ENCODE measurements at places on chromosomes 5 and 9.

DNA sequence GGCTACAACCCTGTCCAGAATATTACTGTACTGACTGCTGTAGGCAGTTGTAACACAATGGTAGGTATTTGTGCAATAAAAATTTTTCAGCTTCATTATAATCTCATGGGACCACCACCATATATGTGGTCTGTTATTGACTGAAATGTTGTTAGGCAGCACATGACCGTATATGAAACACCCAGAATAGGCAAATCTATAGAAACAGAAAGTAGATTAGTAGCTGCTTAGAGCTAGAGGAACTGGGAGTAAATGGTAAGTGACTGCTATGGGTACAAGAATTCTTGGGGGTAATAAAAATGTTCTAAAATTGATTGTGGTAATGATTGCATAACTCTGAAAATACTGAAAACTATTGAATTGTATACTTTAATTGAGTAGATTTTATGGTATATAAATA lies 185.7 kb downstream of the ESM1 start:
- DNase-seq: no peak

GRCh38 chr9:131307974-131308373 lies 18.5 kb downstream of the PLPP7 start:
- no peak for DNase-seq

DNA sequence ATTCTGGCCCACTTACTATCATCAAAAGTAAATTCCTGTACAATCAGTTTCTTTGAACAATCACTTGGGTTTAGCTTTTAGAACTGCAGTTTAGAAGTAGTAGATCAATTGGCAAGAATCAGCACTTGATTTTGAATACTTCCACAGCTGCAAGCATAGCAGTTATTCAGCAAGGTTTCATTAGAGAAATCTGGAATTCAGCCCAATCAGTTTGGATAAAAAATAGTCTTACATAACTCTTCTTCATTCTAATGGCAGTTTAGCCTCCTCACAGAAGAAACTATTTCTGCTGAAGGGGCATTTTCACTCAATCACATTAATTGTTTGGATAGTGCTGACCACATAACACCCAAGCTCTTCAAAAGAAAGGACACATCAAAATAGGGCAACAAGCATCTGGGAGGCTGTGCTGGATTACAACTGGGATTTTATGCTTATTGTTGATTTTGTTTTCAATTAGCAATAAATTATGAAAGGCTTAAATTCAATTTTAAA lies 336.2 kb upstream of the PDE4D start:
- no peak for DNase-seq

DNA sequence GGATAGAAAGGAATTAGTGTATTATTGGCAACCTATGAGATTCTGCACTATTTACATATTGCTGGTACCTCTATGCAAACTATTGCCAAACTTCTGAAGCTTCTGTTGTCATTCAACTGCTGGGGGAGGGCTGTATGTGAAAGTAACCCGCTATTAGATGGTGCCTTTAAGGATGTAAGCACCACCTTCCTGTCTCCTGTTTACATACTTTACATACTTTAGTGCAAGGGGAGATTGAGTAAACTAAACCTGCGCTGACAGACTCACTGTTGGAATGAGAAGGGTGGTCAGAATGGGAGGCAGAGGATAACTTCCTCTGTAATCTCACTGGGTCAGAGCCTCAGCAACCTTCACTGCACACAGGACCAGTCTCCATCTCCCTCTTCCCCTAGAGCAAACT lies 123.8 kb downstream of the NR3C1 start:
- DNase-seq: no peak

GRCh38 chr9:115694991-115695390 lies 458.6 kb upstream of the PAPPA start:
- no peak for DNase-seq

GRCh38 chr9:121322037-121322736 lies 47.9 kb downstream of the STOM start:
- DNase-seq: peak; percentile 19

DNA sequence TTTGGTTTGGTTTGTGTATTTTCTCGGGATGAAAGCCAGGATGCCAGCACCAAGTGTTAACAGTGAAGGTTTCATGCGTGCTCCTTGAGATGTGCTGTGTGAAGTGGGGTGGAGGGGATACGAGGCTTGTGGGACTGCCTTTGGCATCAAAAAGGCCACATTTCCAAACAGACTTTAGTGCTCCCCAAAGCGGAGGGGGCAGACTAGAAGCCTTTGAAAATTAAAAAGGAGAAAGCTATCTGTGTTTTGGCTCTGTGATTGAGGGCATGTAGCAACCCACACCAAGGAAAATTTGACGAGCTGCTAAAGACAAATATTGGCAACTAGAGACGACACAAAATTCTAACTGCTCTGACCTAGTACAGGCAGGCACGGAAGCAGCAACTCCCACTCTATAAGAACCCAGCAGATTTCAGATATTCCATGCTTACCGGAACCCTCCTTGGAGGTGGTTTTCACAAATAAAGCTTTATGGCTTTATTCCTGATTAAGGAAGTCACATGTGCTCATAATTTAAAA lies 154.5 kb downstream of the ARSB start:
- DNase-seq: no peak

DNA sequence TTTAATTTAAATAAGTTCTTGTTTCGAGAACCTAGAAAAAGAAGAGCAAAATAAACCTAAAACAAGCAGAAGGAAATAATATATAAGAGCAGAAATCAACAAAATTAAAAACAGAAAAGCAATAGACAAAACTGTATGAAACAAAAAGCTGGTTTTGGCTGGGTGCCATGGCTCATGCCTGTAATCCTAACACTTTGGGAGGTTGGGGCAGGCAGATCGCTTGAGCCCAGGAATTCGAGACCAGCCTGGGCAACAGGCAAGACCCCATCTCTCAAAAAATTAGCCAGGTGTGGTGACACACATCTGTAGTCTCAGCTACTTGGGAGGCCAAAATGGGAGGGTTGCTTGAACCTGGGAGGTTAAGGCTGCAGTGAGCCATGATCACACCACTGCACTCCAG lies 59.2 kb upstream of the OTP start:
- no peak for DNase-seq

- DNase-seq: no peak
Observed at GRCh38 chr9:127143920-127144465, 21.6 kb upstream of the ANGPTL2 start.

GRCh38 chr5:40932766-40933165 lies 23.5 kb downstream of the C7 start:
- no peak for DNase-seq

DNA sequence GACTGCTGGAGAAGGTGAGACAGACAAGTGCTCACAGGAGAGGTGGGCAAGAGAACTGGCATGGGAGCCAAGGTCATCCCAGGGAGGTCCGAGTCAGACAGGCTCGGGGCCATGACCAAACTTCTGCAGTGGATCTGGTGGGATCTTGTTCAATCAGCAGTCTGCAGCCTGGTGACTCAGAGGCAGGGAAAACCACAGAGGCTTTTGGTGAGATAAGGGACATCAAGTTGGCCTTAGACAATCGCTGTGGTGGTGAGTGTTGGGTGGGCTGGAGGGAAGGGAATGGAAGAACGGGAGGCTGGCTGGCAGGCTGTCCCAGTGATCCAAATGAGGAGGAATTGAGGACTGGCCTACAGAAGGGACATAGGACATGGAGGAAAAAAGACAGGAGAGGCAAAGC lies 123.8 kb downstream of the TMEM174 start:
- DNase-seq: peak; percentile 16

GRCh38 chr5:78983601-78984438 lies 1.3 kb downstream of the ARSB start:
- DNase-seq: peak; percentile 31

DNA sequence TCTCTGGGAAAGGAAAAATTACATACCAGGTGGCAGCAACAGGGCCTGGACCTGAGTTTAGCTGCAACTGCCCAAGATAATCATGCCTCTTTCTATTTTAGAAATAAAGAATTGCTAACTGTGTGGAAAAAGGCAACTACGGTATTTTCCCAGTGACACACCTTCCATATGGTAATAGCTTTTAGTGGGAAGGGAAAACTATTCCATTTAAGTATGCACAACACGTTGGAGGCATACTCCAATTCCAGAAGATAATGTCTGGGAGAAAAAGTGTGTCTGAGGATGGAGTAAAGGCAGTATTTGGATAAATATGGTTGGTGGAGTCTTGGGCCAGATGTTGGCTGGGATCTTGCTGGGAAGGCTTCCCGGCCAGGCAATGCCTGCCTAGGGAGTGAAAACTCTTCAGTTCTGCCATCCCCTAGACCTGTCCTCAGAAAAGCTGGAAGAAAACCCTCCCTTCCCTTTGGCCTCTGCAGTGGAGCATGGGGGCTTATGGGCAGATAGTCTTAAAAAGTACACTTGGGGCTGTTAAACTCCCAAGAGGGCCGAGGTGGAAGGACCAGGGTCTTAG lies 40.6 kb downstream of the SH3PXD2B start:
- no peak for DNase-seq

- DNase-seq: no peak
Observed at GRCh38 chr5:74374656-74375055, 265.9 kb downstream of the ENC1 start.

GRCh38 chr9:126643945-126644527 lies 30.3 kb downstream of the LMX1B start:
- DNase-seq: no peak

DNA sequence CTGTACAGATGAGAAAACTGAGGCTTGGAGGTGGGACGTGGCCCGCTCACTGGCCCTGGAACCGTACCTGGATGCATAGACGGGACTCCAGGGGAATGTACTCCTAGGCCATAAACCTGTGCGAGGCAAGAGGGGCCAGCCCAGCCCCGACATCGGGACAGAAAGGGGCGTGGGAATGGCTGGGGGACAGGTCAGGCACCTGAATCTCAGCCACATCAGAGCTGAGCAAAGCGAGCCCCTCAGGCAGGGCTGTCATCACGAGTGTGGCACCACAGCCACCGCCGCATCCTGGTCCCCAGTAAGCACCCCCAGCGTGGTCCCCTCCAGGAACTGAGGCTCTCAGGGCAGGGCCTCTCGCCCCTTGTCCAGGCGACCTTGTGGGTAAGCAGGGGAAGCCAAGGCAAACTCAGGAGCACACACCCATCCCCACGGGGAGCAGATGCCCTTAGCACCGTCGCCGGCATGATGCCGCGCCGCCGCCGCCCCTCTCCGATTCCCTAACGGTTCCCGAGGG lies 16.5 kb downstream of the NACC2 start:
- no peak for DNase-seq

- DNase-seq: no peak
Observed at GRCh38 chr5:63726496-63726895, 235.7 kb downstream of the HTR1A start.

DNA sequence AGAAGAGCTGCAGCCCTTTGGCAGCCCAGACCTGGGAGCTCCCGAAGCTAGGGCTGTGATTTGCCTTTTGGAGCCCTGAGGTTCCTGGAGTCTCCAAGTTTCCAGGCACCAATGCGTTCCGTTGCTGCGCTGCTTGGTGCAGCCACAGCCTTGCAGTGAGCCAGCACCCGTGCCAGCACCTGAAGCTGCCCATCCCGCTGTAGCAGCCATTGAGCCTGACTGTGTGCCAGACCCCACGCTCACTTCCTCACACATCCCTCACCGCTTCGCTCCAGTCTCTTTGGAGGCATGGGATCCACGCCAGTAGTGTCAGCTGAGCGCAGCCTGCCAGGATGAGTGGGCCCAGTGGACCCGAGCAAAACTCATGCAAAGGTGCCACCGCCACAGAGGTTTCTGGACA lies 22.5 kb upstream of the C9orf72 start:
- no peak for DNase-seq

DNA sequence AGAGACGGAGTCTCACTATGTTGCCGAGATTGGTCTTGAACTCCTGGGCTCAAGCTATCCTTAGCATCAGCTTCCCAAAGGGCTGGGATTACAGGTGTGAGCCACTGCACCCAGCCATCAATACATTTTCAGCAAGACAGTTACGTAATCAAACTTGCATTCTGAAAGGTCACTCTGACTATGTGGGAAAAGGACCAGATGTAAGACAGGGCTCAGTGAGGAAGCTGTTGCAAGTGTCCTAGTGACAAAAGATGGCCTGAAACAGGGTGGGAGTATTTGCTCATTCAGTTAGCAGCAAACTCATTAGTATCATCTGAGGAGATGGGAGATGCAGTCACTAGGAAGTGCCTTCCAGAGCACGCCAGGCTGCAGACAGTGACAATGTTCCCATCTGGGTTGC lies 16.9 kb downstream of the MED27 start:
- DNase-seq: no peak

DNA sequence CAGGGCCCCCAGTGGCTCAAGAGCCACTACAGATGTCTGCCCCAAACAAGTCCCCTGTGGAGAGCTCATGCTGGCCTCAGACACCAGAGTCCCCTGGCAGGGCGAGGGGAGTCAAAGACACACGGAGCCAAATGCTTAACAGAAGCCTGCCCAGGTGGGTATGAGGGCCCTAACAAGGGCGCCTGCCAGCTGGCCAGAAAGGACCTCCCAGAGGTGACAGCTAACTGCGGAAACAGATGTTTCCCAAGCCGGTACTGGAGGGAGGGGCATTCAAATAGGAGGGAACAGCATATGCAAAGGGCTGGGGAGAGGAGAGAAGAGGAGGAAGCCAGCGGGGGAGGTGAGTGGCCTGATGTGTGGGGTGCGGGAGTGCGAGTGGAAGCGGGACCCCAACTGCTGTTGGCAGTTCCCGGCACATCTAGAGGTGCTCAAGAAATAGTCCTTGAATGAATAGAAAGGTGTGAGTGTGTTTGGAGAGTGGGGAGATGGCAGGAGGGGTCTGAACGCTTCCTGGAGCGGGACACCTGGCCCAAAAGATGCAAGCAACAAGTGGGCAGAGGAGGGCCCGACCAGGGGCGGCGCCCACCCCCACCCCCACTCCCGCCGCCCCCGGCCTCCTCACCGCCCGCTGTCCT lies 824 bp downstream of the MXD3 start:
- DNase-seq: no peak

- DNase-seq: no peak
Observed at GRCh38 chr9:124481115-124481514, 26.1 kb downstream of the NR5A1 start.

DNA sequence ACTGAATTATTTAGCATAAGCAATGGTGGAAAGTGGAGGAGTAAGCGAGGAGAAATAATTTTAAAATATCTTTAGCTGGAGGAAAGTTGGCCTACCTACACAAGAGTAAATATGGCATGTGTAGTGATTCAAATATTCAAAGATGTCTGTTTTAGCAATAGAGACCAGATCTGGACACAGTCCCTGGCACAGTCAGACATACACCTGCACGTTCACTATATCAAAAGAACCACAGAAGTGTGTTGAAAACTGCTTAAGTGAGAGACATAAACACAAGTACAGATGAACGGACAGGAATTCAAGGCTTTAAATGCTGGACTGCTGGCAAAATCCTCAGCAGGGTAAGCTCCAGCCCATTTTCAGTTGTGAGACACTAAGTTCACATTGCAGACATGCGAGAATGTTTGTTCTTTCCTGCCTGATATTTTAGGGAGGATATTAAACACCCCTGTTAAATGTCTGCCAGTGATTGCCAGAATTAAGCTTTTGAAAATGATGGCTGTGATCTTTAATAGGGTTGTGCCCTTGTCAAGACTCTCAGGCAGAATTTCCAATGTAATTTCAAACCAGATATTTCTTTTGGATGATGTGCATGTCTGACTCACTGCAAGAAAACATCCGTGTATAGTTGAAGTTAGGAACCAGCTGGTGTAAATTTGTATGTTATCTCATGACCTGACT lies 810.6 kb downstream of the TLE4 start:
- no peak for DNase-seq
